Endodermal cell (in vitro differentiated cells): ENCODE measurements at places on chromosomes 7 and 10. TPM values are rescaled to one million over a fixed set of nuclear protein-coding genes. Genes with fewer than 3 reads are reported as not detected.
A peak's percentile ranks its signal among the peaks of the same experiment; 100 is the strongest.

POLD2 gene
- total RNA-seq = 121 and 127 TPM in 2 replicates

CUBN gene
- total RNA-seq = 0.55 to 2.4 TPM (median 0.75 TPM) in 3 replicates

- DNase-seq = no peak
Measured at GRCh38 chr7:26372249-26372648, 80.6 kb downstream of the SNX10 start.

DNA sequence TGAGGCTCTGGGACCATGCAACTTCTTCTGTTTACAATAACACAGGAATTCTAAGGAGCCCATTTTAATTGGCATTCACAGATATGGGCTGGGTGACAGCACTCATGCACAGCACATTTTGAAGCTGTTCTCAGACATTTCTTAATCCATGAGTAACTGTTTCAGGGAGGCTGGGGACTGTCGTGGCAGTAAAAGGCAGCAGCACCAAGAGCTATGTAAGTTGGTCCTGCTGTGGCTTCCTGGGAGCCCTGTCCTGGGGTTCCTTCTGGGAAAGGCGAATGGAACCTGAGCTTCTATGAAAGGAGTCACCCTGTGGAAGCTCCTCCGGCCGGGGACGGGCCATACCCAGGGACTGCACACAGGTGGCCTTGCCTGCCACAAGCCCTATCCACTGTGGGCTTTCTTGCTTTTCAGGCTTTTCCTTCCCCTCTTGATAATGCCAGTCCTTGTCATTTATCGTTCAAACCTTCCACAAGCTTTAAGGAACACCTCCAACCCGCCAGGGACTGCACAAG lies 40.5 kb downstream of the COBL start:
- no peak for DNase-seq

RHBDD2 gene
- 63.6 to 73.4 TPM (median 68.9 TPM) in 3 replicates for total RNA-seq

CALHM2 gene
- total RNA-seq = 0.45 to 3.1 TPM (median 2.6 TPM) in 3 replicates

DNA sequence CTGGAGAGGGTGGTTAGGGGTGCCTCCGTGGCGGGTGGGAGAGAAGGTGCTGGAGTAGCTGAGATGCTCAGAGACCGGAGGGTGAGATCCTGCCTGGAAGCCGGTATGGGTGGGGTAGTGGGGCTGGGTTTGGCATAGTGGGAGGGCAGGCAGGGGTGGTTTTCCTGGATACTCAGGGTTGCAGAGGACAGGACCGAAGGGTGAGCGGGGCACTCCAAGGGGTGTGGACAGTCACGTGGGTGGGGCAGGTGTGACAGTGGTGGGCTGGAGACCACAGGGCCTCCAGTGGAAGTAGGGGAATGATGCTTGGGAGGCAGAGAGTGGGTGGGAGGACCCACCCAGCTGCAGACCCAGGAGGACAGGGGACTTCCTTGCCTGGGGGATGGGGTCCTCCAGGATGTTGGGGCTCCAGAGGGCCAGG lies 1.9 kb downstream of the SCART1 start:
- no peak for DNase-seq

LHFPL3 gene
- not detected in 3 replicates for total RNA-seq

VPS50 gene
- 14.9 and 15.9 TPM in 2 replicates for total RNA-seq

- DNase-seq = no peak
Measured at GRCh38 chr10:5710859-5711258, 26.2 kb downstream of the TASOR2 start.

DNA sequence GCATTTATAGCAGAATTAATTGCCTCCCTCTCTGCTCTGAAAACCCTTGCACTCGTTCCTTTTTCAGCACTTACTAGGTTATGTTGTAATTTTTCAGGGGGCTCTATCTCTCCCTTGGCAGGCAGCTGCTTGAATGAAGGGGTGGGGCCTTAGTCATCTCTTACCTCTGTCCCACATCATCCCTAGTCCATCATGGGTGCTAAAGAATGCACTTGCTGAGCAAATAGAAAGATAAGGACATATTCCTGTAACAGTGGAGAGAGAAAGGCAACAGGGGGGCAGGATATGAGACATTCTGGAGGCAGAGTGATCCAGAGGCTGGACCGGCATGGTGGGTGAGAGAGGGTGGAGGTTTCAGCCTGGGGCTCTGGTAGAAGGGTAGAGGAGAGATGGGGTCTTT lies 60.0 kb downstream of the MINDY4 start:
- no peak for DNase-seq

- no peak for DNase-seq
Measured at GRCh38 chr10:28281726-28282315, 21.0 kb downstream of the MPP7 start.

CDK14 gene
- total RNA-seq = 8.7 and 11.4 TPM in 2 replicates

DNA sequence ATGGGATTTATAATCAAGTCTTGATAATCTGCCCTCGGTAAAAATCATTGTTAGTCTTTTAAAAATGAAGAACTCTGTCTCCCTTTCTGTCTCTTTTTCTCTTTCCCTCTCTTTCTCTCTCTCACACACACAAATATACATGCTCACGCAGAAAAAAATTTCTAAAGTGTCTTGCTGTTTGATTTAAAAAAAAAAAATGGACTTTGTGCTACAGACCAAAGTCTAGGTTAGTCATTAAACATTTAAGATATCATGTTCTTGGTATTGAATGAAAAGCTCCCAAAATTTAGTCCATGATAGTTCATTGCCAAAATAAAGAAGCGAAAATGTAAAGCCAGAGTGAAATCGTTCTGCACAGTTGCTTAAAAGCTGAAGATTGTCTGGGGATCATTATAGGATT lies 665.8 kb downstream of the SORCS1 start:
- DNase-seq = no peak

- DNase-seq = no peak
Measured at GRCh38 chr10:51527522-51528219, 171.7 kb downstream of the CSTF2T start.

GRCh38 chr10:94264085-94264484 lies 98.7 kb downstream of the NOC3L start:
- DNase-seq = no peak

- DNase-seq = no peak
Measured at GRCh38 chr7:151800391-151800790, 76.5 kb downstream of the PRKAG2 start.

DNA sequence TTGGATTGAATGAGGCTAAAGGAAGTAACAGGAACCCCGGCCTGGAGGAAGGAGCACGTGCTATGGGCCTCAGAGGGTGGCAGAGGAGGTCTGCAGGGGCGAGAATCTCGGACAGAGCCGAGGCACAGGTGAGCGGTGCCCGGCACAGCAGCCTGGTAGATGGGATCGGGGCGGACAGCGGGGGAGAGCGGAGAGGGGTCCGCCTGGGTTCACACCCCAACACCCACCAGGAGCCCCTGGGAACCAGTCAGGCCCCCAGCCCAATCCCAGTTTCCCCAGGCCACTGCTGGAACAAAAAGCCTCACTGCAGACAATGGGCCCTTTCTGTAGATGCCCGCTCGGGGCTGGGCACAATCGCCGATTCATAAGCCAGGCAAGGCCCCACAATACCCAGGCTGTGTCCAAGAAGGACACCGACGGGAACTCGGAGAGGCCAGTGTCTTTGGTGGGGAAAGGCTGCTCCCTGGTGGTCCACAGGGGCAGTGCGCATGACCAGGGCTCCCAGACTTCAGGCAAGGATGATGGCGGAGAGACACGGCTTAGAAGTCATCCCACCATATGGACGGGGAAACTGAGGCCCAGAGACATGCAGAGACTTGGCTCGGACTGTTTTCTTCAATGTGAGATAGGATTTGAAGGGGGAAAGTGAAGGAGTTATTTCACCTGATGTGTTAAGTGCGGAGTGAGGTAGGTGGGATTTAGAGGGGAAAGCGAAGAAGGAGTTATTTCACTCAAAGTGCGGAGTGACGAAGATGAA lies 106.9 kb upstream of the GPR26 start:
- DNase-seq = peak; percentile 95

DNA sequence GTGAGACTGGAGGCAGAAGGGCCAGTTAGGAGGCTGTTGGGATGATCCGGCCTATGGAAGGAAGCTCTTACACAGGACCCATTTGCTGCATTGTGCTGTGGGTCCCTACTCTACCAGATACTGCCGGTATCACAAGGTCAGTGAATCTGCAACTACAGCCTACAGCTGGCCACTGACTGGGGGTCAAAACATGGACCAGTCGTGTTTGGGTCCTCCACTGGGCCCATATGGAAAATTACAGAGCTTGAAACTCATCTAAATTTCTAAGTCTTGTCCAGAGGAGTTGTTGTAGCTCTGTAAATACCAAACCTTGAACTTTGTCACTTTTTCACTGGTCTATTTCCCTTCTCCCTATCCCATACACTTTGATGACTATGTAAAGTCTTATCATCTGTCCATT lies 5.6 kb upstream of the NUP205 start:
- DNase-seq = no peak

CYP3A4 gene
- total RNA-seq = 0.11 TPM in 1 of 2 replicates, not detected in the other

DNA sequence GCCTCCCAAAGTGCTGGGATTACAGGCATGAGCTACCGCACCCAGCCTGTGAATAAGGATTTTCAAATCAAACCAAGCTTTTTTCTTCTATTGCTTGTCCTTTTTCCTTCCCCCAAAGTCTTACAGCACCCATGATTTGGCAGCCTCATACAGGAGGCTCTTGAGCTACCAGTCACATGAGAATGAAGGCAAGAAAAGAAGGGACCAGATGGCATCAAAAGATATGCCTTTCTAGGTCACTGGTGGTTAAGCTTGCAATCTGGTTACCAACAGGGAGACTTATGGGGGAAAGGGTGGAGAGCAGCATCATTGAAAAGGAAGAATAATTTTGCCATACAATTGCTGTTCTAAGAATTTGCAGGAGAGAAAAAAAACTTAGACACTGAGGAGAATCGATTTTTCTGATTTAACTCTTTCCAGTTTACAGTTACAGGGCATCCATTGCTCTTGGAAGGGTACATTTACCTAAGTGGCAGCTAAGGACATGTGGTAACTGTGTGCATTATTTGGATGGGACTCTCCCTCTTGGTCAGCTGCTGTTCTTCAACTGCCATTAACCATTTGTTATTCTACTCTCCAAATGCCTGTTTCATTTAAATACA lies 29.5 kb downstream of the SMNDC1 start:
- no peak for DNase-seq

DNA sequence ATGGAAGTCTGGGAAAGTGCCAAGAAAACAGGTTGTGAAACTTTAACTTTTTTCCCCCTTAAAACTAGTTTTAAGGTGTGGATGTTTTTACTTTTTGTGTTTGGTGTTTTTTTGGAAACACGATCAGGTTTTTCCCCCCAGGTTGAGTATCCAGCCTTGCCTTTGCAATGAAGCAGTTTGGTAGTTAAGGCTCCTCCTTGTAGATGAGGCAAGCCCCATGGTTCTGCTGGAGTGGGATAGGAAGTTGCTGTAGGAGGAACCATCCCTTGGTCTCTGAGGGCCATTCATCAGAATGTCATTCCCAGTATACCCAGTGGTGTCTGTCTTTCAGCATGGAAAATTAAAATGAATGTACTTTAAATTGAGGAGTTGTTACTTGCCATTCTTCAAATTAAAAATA lies 2.7 kb downstream of the CUL1 start:
- no peak for DNase-seq

GRCh38 chr10:131155876-131156230 lies 155.7 kb downstream of the TCERG1L start:
- no peak for DNase-seq

- DNase-seq = peak; percentile 63
Measured at GRCh38 chr7:105665684-105666083, 84.4 kb upstream of the EFCAB10 start.

DNA sequence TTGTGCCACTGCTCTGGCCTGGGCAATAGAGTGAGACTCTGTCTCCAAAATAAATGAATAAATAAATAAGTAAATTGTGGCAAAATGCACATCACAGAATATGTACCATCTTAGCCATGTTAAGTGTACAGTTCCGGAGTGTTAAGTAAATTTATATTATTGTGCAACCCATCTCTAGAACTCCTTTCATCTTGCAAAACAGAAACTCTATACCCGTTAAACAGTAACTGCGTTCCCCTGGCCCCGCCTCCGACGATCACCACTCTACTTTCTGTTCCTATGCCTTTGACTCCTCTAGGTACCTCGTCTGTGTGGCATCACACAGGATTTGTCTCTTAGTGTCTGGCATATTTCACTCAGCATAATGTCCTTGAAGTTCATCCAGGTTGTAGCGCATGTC lies 356.4 kb upstream of the FOXK1 start:
- no peak for DNase-seq

GRCh38 chr7:143316492-143316891 lies 581 bp downstream of the CLCN1 start:
- no peak for DNase-seq

GRCh38 chr10:43255634-43256431 lies 11.0 kb downstream of the RASGEF1A start:
- DNase-seq = peak; percentile 87

- peak; percentile 46 for DNase-seq
Measured at GRCh38 chr7:27145165-27145913, 1.9 kb upstream of the HOXA5 start.
